ENCODE measurements at places on chromosomes 6 and 20. TPM values are rescaled to one million over a fixed set of nuclear protein-coding genes. Genes with fewer than 3 reads are reported as not detected.

PXDC1 gene
- 69.9 TPM for total RNA-seq

TUBB2B gene
- 10.8 TPM for total RNA-seq

MMP24 gene
- not detected for total RNA-seq

FRS3 gene
- total RNA-seq: 0.72 TPM

LRRN4 gene
- 16.6 TPM for total RNA-seq

GRIK2 gene
- 0.21 TPM for total RNA-seq

GRM1 gene
- not detected for total RNA-seq

TSHZ2 gene
- 2.2 TPM for total RNA-seq

TRIM27 gene
- total RNA-seq: 37.1 TPM

CGA gene
- not detected for total RNA-seq

TMEM244 gene
- total RNA-seq: not detected

CRISP2 gene
- total RNA-seq: not detected

CDC5L gene
- total RNA-seq: 19.4 TPM

OPRM1 gene
- total RNA-seq: not detected

CCN2 gene
- 12.5 TPM for total RNA-seq

SPAG4 gene
- total RNA-seq: 10.9 TPM

TRIM15 gene
- total RNA-seq: not detected

C6orf89 gene
- total RNA-seq: 27.1 TPM

PARD6B gene
- 19.0 TPM for total RNA-seq
